A549 treated with DMSO at 1 μM for 4 hours (cell line): ENCODE measurements at places on chromosomes 2 and 18. TPM values are rescaled to one million over a fixed set of nuclear protein-coding genes. Genes with fewer than 3 reads are reported as not detected.

The AGAP1 gene
- 16.6 to 26.8 TPM (median 25.3 TPM) in 5 replicates for total RNA-seq

The OXER1 gene
- not detected in 5 replicates for total RNA-seq

The PLCD4 gene
- 0.26 to 0.69 TPM (median 0.31 TPM) in 5 replicates for total RNA-seq

The GPR17 gene
- total RNA-seq, result 0.06 to 0.47 TPM (median 0.10 TPM) in 5 replicates

The HNMT gene
- total RNA-seq, result 0.28 to 1.2 TPM (median 0.44 TPM) in 5 replicates

The VPS54 gene
- 12.9 to 17.7 TPM (median 15.5 TPM) in 5 replicates for total RNA-seq

The MEIS1 gene
- 1.4 to 2.6 TPM (median 1.8 TPM) in 5 replicates for total RNA-seq

The ACSL3 gene
- total RNA-seq, result 84.5 to 113 TPM (median 107 TPM) in 5 replicates

The CSRNP3 gene
- total RNA-seq, result not detected in 5 replicates

The UGT1A6 gene
- 1.1 to 1.3 TPM (median 1.3 TPM) in 5 replicates for total RNA-seq

The FHOD3 gene
- total RNA-seq, result 2.3 to 2.8 TPM (median 2.4 TPM) in 5 replicates

The SCLY gene
- 19.7 to 26.6 TPM (median 23.2 TPM) in 5 replicates for total RNA-seq

The CYTIP gene
- total RNA-seq, result not detected in 5 replicates

The OSR1 gene
- 4.9 to 9.0 TPM (median 5.3 TPM) in 5 replicates for total RNA-seq

The NAGK gene
- total RNA-seq, result 55.8 to 87.6 TPM (median 78.4 TPM) in 5 replicates

The REG3G gene
- total RNA-seq, result not detected in 5 replicates

The LAMA1 gene
- total RNA-seq, result 0.06 to 0.31 TPM (median 0.11 TPM) in 5 replicates

The NT5DC4 gene
- total RNA-seq, result not detected in 5 replicates

The ELOA2 gene
- total RNA-seq, result not detected in 5 replicates

The RAB6C gene
- total RNA-seq, result not detected in 5 replicates

The NAT8 gene
- not detected in 5 replicates for total RNA-seq

The SRD5A2 gene
- total RNA-seq, result 0.02 to 0.04 TPM (median 0.03 TPM) in 4 of 5 replicates, not detected in the other

The CHST10 gene
- 15.8 to 18.2 TPM (median 17.2 TPM) in 5 replicates for total RNA-seq

The GAREM1 gene
- total RNA-seq, result 2.0 to 3.0 TPM (median 2.9 TPM) in 5 replicates

The CCDC148 gene
- 0.13 to 0.55 TPM (median 0.38 TPM) in 5 replicates for total RNA-seq

The DLGAP1 gene
- total RNA-seq, result 0.09 to 0.10 TPM in 2 of 5 replicates, not detected in the others

The GPR155 gene
- 0.28 to 0.69 TPM (median 0.39 TPM) in 5 replicates for total RNA-seq

The CCDC178 gene
- not detected in 5 replicates for total RNA-seq

The ZNF407 gene
- 2.4 to 3.2 TPM (median 3.0 TPM) in 5 replicates for total RNA-seq

The AGBL5 gene
- 29.8 to 36.7 TPM (median 32.2 TPM) in 5 replicates for total RNA-seq

The ACTG2 gene
- 0.10 to 0.38 TPM (median 0.17 TPM) in 5 replicates for total RNA-seq

The DNER gene
- 5.6 to 9.1 TPM (median 6.7 TPM) in 5 replicates for total RNA-seq

The HOXD10 gene
- total RNA-seq, result 5.7 to 8.5 TPM (median 7.4 TPM) in 5 replicates

The CDH19 gene
- 0.96 to 2.1 TPM (median 1.7 TPM) in 5 replicates for total RNA-seq

The MC5R gene
- not detected in 5 replicates for total RNA-seq

The SFXN5 gene
- total RNA-seq, result 13.5 to 17.9 TPM (median 17.2 TPM) in 5 replicates

The TMEM247 gene
- total RNA-seq, result not detected in 5 replicates

The RAMP1 gene
- not detected in 5 replicates for total RNA-seq

The METTL8 gene
- total RNA-seq, result 23.9 to 35.3 TPM (median 30.8 TPM) in 5 replicates

The TMEM150A gene
- 9.3 to 13.0 TPM (median 12.3 TPM) in 5 replicates for total RNA-seq

The RAPGEF4 gene
- total RNA-seq, result 0.16 to 0.35 TPM (median 0.21 TPM) in 5 replicates

The TLK1 gene
- total RNA-seq, result 20.9 to 28.5 TPM (median 26.4 TPM) in 5 replicates

The ABHD1 gene
- 1.1 to 2.3 TPM (median 1.6 TPM) in 5 replicates for total RNA-seq

The IL1F10 gene
- total RNA-seq, result not detected in 5 replicates

The HSBP1L1 gene
- total RNA-seq, result 9.3 to 12.8 TPM (median 11.0 TPM) in 5 replicates

The YPEL5 gene
- 49.1 to 61.6 TPM (median 51.2 TPM) in 5 replicates for total RNA-seq

The SEPTIN2 gene
- total RNA-seq, result 253 to 324 TPM (median 293 TPM) in 5 replicates

The VWC2L gene
- not detected in 5 replicates for total RNA-seq

The EFHD1 gene
- total RNA-seq, result 1.6 to 2.6 TPM (median 1.9 TPM) in 5 replicates

The CDH7 gene
- 0.02 to 0.07 TPM (median 0.03 TPM) in 3 of 5 replicates, not detected in the others for total RNA-seq

The MYO3B gene
- total RNA-seq, result not detected in 5 replicates

The GPAT2 gene
- total RNA-seq, result not detected in 5 replicates

The HRH4 gene
- not detected in 5 replicates for total RNA-seq

The BOLL gene
- total RNA-seq, result not detected in 5 replicates
